ENCODE measurements at places on chromosomes 1 and 21.

GRCh38 chr1:154607106-154607608 lies 829 bp downstream of the ADAR start:
- no peak for DNase-seq

DNA sequence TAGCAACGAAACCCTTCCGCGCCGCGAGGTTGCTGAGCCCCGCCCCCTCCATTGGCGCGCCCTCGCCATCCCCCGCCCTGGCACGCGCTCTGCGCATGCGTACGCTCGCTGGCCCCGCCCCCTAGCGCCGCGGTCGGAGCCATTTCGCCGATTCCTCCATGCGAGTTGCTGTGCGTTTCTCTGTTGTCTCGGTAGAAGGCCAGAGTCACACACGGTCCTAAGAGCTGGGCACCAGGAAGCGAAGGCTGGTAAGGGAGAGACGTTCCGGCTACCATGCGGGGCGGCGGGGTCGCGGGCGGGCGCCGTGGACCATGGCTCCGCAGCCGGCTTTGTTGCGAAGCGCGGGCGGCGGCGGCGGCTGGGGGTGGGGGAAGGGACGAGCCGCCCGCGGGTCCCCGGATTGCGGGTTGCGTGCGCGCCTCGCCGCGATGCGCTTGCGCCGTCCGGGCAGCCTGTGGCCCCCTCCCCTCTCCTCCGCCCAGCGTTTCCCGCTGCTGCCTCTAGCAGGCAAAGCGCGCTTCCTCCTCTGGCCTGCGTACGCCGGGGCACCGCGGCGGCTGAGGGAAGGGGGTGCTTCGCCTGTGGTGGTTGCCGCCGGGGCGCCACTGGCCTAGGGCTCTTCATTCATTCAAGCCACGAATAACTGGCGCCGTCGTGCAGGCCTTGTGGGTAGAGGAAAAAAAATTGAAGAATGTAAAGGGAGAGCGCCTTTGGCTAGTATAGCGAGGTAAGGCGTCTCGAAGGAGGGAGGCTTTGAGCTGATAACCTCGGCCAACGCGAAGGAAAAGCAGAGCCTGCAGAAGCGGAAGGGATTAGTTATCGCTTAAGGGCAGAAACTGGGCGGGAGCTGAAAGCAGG lies at the start of gene DHX9:
TSS of gene DHX9 (plus strand) at position 139 of the 858 bp plus-strand sequence. CDS start 3,220 bp downstream, outside the sequence.
- peak; percentile 95 for DNase-seq

DNA sequence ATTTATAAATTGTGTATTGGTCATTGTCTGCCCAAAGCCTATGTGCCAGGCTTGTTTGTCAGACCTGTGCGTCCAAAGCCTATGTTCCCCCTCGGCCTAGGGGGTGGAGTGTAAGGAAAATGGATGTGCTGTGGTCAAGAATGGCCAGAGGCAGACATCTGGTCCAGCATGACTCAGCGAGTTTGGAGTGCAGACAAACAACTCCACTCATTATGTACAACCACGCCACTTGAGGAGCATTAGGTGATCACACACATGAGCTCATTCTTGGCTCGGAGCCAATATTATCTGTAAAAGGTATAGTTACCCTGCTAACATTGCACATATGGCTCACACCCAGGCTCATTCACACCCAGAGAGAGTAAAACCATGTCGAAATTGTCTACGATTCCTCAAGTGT lies 1047.6 kb upstream of the ADGRL4 start:
- DNase-seq = no peak

GRCh38 chr1:241822846-241823245 lies 25.2 kb upstream of the EXO1 start:
- no peak for DNase-seq

DNA sequence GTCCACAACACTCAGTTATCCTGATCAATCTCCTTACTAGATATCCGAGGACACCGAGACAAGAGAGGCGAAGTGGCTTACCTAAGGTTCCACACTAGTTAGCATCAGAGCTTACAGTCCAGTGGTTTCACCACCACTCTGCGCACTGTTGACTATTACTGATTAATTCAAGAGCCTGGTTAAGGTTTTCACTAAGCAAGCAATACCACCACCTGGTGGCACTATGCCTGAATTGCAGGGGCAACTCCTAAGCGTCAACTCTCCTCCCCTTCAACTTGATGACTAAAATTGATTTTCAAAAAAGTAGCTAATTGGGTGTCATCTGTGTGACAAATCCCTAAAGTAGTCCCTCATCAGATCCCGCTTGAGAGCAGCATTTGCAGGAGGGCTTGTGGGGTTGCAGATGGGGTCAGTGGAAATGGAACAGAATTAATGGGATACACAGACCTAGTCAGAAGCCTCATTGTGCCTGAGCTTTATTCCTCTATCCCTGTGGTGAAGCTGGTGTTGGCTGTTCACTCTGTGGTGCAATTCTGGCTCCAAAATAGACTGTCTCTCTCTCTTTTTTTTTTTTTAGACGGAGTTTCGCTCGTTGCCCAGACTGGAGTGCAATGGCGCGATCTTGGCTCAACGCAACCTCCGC lies 9.1 kb downstream of the TTC22 start:
- no peak for DNase-seq

- DNase-seq = no peak
These were observed 374.9 kb downstream of the NTNG1 start for GRCh38 chr1:107515702-107516101.

GRCh38 chr1:112431038-112431437 lies 35.0 kb downstream of the CTTNBP2NL start:
- no peak for DNase-seq

- no peak for DNase-seq
These were observed 425.4 kb downstream of the ADGRL2 start for GRCh38 chr1:82226186-82226505.

GRCh38 chr1:198600906-198601305 lies 37.9 kb upstream of the PTPRC start:
- DNase-seq = no peak

DNA sequence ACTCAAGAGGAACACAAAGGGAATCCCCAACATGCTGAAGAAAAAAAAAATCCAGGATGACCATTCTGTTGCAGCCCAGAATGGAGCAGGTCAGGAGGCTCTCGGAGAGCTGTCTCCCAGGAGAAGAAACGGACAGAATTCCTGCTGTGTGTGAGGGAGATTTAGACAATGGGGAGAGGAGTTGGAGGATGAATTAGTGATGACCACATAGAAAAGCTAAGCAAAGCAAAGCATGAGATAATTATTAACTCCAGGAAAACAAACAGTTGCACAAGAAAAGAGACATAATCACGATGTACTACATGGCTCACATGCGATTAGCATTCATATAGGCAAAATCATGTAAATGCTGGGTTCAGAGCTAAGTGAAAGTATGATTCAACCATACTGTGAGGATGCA lies 61.1 kb upstream of the SMYD2 start:
- DNase-seq = no peak

GRCh38 chr1:16324456-16324890 lies 27.8 kb downstream of the FBXO42 start:
- DNase-seq = peak; percentile 30

DNA sequence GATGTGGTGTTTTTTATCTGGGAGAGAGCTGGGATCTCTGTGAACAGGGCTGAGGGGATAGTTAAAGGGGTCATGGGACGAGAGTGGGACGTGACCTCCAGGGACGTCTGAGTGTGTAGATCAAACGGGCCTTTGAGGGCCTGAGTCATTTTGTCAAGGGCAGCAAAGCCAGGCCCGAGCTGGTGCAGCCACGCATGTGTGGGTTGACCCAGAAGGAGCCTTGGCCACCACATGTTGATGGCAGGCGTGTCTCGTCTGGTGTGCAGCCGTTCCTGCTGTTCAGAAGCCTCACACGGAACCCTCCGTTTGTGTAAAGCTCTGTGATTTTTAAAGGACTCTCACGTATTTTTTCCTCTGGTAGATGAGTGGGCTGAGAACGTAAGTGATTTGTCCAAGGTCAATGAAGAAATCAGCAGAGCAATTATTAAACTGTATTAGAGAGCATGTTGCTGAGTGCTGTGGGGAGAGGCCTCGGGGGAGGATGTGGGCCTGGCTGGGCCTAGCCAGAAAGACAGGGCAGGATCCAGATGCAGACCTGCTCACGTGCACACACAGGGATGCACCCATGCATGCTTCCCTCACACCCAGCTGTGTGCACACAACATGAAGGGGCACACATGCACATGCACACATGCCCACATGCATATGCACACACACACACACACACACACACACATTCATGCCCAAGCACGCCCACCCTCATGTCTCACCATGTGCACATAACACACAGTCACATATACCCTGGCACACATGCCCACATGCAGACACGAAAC lies 89.8 kb downstream of the AJAP1 start:
- no peak for DNase-seq
